Smooth muscle cell of the brain vasculature (primary cell): ENCODE measurements at places on chromosomes 2 and 18.

GRCh38 chr18:41982942-41983660 lies 28.1 kb downstream of the PIK3C3 start:
- DNase-seq = no peak

GRCh38 chr2:197128897-197129296 lies 181.7 kb downstream of the ANKRD44 start:
- no peak for DNase-seq

- DNase-seq = no peak
Measured at GRCh38 chr2:112166806-112167499, 28.8 kb downstream of the FBLN7 start.

GRCh38 chr2:176744146-176744545 lies 468.4 kb upstream of the HNRNPA3 start:
- DNase-seq = no peak

DNA sequence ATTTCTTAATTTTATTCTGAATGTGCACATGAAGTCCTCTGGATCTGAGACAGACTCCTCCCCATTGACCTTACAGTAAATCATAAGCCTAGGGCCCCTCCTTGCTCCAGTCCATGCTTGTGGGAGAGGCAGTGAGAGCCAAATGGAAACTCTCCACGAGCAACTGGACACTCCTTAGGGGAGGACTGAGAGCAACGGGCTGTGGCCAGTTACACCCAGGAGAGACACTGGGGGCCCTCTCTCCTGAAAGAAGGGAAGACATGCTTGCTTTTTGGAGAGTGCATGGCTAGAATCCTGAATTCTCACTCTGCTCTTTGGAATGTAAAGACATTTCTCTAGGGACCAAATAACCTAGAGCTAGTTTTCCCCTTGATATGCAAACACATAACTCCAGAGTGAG lies 49.0 kb upstream of the BIN1 start:
- DNase-seq = no peak

DNA sequence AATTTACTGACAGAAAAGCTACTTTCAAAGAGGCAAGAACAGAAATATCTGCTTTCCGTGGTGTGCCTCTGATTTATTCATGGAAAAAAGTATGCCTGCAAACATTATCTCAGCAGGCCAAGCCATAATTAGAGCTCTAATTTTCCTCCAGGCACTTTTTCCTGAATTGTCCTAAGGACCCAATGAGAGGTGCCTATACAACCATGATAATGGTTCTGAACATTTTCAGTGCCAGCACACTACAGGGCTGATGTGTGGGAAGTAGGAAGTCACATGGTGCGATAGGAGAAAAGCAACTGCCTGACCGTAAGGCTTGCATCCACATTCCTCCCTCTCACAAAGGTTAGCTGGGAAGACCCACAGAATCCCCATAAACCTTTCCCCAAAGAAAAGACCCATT lies 45.9 kb upstream of the EGR4 start:
- no peak for DNase-seq

GRCh38 chr2:109317471-109318095 lies 188.6 kb downstream of the SH3RF3 start:
- no peak for DNase-seq

DNA sequence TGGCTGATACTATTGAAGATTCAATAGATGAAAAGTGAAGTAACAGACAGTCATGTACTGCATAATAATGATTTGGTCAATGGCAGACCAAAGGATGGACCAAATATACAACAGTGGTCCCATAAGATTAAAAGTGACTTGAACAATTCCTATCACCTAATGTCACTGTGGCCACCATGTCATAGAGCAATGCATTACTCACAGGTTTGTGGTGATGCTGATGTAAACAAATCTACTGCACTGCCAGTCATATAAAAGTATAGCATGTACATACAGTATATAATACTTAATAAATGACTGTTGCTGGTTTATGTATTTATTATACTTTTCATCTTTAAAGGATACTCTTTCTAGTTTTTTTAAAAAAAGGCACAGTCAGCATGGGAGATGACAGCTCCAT lies 99.9 kb downstream of the USP34 start:
- DNase-seq = no peak

DNA sequence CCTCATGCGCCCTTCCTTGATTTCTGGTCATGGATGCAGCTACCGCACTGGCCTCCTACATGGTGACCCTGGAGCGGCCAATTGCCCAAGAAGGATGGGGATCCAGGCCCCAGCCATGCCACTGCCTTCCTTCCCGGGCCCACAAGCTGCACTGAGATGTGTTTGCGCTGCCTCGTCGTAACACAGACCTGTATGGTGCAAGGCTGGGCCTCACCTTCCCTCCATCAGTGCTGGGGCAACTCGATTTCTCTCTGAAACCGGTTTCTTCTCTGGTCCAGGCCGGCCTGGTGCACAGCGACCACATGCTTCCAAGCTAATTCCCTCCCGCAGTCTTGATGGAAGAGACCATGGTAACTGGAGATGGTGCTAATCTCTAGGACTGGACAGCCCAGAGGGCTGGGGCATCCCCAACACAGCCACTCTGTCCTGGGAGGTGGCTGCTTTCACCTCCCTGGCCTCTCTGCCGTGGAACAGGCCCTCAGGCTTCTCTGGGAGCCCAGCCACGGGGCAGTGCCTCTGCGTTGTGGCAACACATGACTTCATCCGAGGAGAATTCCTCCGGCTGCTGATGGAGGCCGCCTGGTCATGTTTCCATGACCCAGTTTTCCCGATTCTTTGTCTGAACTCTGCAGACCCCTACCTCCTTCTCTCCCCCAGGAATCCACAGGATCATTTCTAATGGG lies 184.2 kb downstream of the GLI2 start:
- no peak for DNase-seq

DNA sequence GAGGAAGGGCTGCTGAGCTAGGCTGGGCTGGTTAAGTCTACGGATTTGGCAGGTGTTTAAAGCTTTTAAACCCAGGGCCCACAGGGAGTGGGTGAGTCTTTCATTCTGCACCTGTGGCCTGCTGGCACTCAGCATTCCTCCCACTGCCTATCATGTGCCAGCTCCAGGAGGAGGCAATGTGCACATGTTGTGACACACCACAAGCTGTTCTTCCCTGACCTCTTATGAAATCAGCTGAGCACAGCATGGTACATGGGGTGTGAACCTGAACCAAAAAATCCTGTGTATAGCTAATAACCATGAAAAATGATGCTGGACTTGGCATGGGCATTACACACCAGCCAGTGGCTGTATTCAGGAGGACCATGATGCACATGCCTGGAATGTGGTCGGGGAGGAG lies 297.9 kb upstream of the MMADHC start:
- DNase-seq = no peak

GRCh38 chr2:30714811-30715709 lies 92.2 kb downstream of the CAPN13 start:
- DNase-seq = no peak

- DNase-seq = no peak
Measured at GRCh38 chr2:39301352-39301751, 57.6 kb upstream of the CDKL4 start.

DNA sequence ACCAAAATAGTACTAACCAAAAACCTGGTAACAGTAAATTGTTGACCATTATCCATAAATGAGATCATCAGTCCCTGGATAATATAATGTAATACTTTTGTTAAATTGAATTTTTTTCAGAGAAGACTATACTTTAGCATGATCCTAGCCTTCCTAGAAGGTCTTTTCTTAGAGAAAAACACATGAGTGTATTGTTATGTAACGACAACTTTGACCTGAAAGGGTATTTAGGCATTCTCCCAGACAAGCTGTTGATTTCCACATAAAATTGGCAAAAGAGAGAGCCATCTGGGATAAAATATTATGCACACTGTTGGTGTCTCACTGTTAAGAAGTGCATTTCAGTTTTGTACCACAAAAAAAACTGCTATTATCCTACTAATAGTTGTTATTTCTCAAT lies 120.0 kb upstream of the MAPRE2 start:
- no peak for DNase-seq

DNA sequence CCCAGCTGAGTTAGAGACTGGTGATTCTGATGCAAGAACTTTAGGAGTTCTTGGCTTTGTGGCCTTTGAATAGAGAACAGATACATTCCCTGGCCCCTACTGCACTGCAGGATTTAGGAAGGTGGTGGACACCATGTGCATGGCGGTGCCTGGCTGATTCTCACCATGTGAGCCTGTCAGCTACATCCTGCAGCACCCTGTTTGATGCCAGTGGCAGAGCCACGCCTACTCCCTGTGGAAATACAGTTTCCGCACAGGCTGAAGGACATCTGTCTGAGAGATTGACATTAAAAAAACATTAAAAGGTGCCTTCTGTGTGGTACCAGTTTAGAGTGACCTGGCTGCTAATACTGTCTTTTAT lies 50.0 kb downstream of the KCNE4 start:
- no peak for DNase-seq

- DNase-seq = peak; percentile 6
Measured at GRCh38 chr2:4762951-4763376, 929.2 kb upstream of the SOX11 start.

GRCh38 chr2:220981926-220982325 lies 590.2 kb downstream of the EPHA4 start:
- DNase-seq = no peak

DNA sequence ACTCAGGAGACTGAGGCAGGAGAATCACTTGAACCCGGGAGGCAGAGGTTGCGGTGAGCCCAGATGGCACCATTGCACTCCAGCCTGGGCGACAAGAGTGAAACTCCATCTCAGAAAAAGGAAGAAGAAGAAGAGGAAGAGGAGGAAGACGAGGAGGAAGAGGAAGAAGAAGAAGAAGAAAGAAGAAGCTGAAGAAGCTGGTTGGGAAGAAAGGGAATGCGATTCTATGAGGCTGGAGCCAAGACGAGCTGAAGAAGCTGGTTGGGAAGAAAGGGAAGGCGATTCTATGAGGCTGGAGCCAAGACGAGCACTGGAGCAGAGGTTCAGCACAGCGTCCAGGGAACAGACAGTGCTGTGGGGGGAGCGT lies 30.3 kb upstream of the TAF1B start:
- no peak for DNase-seq

DNA sequence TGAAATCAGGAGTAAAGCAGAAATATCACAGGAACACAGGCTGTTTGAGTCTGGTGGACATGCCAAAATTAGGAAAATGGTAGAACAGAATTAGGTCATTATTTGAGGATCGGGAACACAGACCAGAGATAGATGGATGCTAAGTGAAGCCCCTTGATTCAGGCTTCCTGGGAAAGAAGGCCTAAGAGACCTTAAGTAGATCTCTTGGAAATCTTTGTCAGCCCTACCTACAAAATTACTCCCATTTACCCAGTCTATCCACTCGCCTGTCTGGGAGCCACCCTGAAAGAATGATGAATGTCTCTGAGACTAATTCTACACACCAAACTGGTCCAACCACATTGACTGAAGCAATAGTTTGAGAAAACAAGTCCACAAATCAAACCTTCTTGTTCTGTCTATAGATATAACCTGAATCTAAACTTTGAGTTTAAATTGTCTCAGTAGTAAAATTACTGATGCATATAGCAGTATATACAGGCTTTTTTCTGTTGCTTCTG lies 36.6 kb upstream of the TANK start:
- DNase-seq = no peak

- no peak for DNase-seq
Measured at GRCh38 chr18:63963615-63964256, 6.1 kb upstream of the SERPINB8 start.

- no peak for DNase-seq
Measured at GRCh38 chr2:223538920-223539440, 63.2 kb downstream of the SCG2 start.

- DNase-seq = no peak
Measured at GRCh38 chr2:129698593-129698992, 280.9 kb upstream of the RAB6C start.

- DNase-seq = no peak
Measured at GRCh38 chr2:128734521-128735295, 416.0 kb upstream of the HS6ST1 start.

DNA sequence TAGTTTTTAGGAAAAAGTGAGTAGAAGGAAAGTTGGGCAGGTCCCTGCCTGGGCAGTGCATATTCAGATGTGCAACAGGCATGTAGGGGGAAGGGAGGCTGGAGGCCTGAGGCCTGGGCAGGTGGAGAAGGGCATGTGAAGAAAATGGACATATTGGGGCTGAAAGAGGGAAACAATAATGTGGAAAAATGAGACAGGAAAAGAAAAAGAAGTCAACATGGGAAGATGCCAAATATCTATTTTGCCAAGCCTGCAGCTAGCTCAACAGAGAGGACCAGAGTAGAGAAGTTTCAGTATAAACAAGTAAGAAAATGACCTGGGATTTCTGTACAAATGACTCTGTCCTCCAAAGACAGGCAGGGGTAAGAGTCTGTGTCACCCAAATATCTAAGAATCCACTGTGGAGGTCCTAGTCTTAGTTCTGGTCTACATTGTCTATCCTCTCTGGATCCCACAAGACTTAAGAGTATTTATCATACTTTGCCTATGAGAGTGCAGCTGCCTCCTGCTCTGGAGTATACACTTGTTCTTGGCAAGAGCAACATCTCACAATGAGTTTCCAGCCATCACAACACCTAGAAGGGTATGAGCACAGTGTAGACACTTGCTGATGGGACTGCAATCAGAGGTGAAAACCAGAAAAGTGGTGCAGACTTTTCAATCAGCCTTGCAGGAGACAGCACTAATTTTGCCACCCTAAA lies 80.2 kb downstream of the CLHC1 start:
- DNase-seq = no peak

DNA sequence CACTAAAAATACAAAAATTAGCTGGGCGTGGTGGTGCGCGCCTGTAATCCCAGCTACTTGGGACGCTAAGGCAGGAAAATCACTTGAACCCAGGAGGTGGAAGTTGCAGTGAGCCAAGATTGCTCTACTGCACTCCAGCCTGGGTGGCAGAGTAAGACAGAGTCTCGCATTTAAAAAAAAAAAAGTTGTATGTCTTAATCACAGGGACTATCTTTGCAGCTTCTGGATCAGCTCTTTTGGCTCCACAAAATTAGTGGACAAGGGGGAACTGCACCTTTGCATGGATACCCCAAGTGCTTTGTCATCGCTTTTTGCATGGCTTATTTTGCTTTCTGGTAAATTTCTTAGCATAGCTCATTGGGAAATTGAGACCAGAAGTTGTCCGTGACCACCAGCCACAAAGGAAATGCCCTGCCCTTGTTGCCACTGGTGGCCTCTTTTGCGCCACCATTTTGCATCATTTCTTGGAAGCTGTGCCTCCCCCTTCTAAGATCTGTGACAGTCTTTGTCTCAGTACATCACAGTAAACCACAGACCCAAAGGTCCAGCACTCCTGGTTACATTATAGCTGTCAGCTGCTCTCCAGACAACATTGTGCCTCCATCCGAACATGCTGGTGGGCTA lies 43.9 kb upstream of the PCBP1 start:
- no peak for DNase-seq

DNA sequence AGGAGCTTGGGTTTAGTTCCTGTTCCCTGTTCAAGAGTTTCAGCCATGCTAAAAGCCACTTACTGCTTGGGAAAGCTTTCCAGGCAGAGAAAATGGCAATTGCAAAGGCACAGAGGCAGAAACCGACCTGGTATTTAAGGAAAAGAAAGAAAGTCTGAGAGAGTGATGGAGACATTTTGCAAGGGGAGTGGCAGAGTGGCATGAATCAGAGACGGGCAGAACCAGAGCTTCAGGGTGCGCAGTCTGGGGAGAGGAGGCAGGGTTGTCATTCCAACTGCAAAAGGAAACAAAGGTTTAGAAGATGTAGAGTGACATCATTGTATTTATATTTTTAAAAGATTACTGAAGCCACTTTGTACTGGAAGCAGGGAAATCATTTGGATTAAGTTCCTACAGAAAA lies 14.9 kb upstream of the GNAL start:
- no peak for DNase-seq

GRCh38 chr2:204652063-204652462 lies 106.8 kb downstream of the PARD3B start:
- DNase-seq = no peak

- DNase-seq = no peak
Measured at GRCh38 chr18:4181882-4182568, 273.1 kb downstream of the DLGAP1 start.
